CD4-positive, alpha-beta T cell treated with Interferon gamma for 1 hour (primary cell): ENCODE measurements at places on chromosomes 12 and 14.

DNA sequence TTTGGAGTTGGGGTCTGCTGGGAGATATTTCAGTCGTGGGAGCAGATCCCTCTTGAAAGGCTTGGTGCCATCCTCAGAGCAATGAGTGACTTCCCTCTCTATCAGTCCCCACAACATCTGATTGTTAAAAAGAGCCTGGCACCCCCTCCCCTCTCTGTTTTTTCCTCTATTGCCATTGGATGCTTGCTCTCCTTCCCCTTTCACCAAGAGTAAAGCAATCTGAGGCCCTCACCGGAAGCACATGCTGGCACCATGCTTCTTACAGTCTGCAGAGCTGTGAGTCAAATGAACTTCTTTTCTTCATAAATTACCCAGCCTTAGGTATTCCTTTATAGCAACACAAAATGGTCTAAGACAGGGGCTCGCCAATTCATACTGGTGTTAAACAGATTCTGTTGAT lies 99.1 kb upstream of the CCND2 start:
- DNase-seq = no peak

DNA sequence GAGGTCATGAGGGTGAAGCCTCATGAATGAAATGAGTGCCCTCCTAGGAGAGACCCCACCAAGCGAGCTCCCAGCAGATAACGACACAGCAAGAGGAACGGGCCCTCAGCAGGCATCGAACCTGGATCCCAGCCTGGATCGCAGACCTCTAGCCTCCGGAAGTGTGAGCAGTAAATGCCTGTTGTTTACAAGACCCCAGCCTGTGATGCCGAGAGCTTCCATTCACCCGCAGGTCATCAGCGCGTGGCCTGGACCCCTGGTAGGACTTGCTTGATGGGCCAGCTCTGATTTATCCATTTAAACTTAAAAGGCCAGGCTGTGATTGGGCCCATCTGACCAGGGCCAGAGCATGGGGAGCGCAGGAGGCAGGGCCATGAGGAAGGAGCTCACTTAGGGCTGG lies 7.0 kb downstream of the TMEM179 start:
- no peak for DNase-seq

GRCh38 chr12:72790273-72790672 lies 518.1 kb downstream of the TRHDE start:
- no peak for DNase-seq

GRCh38 chr12:76080729-76081415 lies 3.6 kb downstream of the NAP1L1 start:
- DNase-seq = no peak

- peak; percentile 19 for DNase-seq
These were observed 413.6 kb downstream of the TMEM121 start for GRCh38 chr14:105939810-105940508.

DNA sequence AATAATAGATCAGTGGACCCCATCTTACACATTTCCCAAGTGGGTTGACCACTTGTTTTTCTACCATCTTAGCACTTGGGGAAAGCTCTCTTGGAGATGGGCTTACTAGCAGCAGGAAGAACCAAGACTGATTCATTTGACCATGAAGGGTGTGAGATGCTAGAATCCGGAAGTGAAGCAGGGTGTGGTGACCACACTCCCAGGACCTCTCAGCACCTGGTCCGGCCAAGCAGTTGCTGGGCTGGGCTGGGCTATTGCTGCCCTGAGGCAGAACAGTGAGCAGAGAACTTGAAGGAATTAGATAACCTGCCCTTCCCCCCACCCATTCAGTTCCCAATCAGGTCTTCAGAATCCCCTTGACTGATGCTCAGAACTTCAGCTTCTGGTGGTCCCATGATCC lies 24.4 kb downstream of the ADCY6 start:
- DNase-seq = no peak

- no peak for DNase-seq
These were observed 444.1 kb downstream of the RAD51B start for GRCh38 chr14:68263563-68264259.

GRCh38 chr14:103395244-103395643 lies 10.0 kb downstream of the MARK3 start:
- no peak for DNase-seq

DNA sequence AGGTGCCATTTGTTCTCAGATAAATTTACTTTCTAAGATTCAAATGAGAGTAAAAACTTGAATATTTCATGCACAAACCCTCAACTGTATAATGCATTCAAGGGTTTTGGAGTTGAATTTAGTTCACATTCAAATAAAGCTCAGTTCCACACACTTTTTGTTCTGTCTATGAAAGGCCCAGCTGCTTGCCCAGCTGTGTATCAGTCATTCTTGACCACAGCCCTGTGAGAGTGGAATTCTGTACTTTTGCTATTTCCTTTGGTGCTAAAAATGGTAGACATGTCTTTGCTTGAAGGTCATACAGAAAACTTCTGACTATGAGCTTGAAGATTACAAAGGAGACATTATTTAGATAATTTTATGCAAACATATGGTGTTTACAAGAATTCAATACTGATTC lies 110.4 kb downstream of the KCNC2 start:
- no peak for DNase-seq

GRCh38 chr12:104971306-104971705 lies 13.2 kb upstream of the SLC41A2 start:
- no peak for DNase-seq

DNA sequence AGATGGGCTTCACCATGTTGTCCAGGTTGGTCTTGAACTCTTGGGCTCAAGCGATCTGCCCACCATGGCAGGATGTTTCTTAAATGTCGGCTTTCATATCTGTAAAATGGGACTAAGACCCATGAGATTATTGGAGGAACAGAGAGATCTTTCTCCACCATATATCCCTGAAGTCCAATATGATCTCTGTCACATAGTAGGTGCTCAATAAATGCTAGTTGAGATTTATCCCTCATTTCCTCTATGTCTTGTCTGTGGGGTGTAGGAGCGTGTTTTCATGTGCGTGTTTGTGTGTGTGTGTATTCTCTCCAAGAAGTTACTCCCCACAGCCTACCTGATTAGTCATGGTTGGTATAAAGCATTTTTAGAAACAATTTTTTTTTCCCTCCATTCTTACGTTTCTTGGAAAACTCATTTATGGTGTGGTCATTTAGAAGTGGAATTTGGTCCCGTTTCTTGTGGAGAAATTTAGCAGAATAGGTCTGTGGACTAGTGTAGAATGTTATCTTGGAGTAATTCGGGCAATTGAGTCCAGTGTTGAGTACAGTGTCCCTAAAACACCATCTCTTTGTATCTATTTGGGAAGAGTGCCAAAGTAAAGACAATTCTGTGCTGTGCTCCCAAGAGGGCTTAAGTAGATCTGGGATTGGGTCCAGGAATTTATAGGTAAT lies 4.3 kb downstream of the STRAP start:
- no peak for DNase-seq

GRCh38 chr14:55556929-55557623 lies 22.9 kb upstream of the KTN1 start:
- DNase-seq = no peak

DNA sequence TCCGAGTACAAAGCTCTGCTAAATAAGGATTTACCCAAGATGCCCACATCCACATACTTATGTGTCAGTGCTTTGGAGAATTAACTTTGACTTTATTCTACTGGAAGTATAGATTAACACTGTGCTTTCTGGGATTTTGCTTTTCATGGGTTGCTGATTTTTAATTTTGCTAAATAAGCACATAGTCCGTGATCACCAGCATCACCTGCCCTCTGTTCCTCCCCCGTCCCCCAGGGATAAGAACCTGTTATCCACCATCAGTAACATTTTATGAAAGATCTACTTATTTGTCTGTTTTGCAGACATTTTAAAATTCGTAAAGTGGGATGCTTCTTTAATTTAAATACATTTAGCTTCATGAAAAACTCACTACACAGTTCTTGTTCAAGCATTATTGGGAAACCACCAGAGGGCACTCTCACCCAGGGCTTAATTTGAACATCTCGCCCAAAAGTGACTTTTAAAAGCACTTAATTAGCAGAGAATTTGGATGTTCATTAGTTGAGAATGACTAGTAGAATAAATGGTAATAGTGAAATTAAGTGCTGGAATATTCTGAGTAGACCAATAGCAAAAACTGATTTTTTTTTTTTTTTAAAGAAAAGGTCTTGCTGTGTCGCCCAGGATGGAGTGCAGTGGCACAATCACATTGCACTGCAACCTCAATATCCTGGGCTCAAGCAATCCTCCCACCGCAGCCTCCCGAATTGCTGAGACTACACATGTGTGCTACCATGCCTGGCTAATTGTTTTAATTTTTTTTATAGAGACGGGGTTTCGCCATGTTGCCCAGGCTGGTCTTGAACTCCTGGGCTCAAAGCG lies 35.7 kb downstream of the MRPL42 start:
- peak; percentile 30 for DNase-seq
